ENCODE measurements at places on chromosomes 4 and X.

DNA sequence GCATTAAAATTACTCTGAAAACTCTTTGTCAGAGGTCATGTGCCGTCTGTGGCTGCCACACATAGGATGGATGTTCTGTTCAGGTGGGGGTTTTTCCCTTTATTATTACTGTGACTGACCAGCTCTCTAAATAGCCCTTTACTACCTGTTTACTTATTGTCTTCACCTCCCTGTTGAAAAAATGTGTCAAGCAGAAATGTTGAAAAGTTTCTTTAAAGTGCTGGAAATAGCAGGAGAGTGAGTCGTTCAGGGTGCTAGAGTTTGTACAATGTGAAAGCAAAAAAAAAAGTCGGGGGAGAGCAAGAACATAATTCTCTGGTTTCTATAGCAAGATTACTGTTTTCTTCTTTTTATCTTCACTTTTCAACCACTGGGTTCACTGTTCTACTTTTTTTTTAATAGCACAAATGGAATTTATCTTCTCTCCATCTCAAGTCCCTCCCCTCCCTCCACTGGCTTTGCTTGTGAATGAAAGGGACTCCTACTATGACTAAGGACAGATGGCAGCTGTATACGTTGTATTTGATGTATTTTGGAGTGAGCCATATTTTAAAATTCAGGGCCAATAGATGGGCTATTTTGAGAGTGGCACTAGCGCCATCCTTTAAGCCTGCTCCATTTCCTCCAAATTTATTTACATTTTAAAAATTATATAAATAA, 33.3 kb downstream of the ARX start:
- no peak for DNase-seq

DNA sequence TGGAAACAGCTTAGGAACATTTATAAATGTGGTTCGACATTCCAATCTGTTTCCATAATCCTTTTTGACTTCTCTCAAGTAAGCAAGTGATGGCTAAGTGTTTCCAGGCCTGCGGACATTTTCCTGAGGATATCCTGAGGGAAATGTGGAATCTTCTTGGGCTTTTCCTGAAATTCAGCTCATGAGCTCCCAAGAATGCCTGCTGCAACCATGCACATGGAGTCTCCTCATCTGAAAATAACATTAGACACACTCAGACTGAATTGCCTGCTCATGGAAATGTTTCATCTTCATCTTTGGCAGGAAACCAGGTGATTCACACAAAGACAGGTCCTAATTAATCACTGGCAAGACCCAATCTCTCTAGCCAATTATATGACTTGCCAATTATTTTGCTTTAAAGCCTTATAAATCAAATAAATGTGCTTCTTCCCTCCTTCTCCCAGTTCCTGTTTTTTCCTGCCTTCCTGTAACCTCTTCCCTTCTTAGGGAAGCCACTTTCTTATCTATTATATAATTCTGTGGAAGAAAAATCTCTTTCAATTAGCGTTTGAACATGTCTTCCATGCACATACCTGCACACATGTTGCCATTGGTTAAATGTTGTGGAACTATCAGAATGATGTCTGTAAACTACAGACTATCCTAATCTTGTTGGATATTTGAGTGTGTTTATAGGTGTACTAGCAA, 104.6 kb upstream of the MXRA5 start:
- DNase-seq = no peak

- DNase-seq = peak; percentile 64
These were observed at the start of gene C4orf36 for GRCh38 chr4:86891762-86892635. Gene C4orf36, minus strand, starts transcription at chr4:86892422. Its CDS starts 902 bp downstream, at chr4:86891520.

DNA sequence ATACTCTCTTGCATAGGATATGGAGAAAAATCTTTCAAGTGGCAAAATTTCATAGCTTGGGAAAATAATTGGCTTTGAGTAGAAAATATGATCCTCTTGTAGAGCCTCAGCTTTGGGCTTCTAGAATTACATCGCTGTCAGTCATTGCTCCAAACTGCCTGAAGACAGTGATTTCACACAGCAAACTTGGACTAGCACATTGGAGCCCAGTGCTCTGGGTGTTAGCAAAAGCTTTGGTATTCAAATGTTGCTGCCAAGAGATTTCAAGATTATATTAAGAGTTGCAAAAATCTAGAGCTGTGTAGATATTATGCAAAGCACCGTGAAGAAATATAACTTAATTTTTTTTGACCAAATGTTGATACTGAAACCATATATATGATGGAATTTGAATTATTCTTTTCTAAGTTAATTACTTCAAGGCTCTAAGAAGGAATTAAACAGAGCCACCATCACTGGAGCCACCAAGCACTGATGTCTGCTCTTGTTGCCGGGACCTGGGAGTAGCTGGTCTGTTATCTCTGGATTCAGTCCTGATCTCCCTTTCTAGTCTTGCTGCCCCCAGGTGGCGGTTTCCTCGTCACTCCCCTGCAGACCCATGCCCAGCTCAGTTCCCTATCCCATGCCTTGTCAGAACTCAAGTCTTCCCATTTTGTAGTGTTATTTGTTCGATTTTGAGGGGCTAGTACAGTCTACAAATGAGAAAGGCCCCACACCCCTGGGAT, 260.7 kb upstream of the SFRP2 start:
- no peak for DNase-seq

- no peak for DNase-seq
These were observed 161.8 kb upstream of the MAP3K15 start for GRCh38 chrX:19677121-19677520.

GRCh38 chr4:67549123-67549522, 3.8 kb upstream of the CENPC start:
- no peak for DNase-seq

DNA sequence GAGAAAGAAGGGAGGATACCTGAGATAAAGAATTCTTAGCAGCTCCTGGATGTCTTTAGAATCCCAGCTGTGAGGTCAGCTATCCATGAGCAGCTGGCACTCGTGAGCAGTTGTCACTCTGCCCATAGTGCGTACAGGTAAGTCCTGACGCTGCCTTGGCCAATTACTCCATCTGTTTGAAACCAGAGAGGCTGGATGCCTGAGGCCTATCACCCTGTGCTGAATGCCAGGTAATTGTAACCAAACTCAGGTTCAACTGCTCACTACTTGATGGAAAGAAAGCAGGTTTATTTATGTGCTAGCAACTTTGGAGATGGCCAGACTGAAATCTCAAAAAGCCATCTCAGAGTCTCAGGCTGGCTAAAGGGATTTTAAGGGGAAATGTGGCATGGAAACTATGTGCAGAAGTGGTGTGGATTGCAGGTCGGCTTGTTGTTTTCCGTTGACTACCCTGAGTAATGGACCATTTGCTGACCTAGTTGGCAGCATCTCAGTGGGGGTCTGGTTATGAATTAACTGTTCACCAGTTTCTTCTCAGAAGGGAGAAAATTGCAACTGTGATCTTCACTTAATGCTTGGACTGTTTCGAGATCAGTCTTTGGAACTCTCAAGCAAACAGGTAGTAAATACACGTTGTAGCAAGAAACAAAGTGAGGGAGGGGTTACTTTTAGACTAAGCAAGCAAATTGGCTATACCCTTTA, 1614.0 kb upstream of the PCDH10 start:
- no peak for DNase-seq

DNA sequence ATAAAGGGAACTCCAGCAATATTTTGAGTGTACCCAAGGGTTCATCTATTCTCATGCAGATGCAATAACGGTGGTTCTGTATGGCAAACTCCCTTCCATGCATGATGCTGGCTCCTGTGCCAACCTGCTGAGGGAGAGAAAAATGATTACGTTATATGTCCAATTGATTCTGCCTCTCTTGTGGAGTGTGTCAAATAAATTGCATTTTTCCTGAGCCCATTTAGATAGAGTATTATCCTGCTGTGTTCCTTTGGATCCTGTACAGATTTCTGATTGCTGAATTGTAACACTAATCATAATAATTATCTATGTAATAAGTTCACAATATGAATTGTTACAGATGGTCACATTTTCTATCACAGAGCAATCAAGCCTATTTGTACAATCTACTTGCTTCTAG, 821.7 kb downstream of the C4orf33 start:
- no peak for DNase-seq

- no peak for DNase-seq
These were observed 31.9 kb downstream of the MGAT4D start for GRCh38 chr4:140466146-140466545.

GRCh38 chr4:917466-917865, 14.7 kb downstream of the GAK start:
- DNase-seq = peak; percentile 6

DNA sequence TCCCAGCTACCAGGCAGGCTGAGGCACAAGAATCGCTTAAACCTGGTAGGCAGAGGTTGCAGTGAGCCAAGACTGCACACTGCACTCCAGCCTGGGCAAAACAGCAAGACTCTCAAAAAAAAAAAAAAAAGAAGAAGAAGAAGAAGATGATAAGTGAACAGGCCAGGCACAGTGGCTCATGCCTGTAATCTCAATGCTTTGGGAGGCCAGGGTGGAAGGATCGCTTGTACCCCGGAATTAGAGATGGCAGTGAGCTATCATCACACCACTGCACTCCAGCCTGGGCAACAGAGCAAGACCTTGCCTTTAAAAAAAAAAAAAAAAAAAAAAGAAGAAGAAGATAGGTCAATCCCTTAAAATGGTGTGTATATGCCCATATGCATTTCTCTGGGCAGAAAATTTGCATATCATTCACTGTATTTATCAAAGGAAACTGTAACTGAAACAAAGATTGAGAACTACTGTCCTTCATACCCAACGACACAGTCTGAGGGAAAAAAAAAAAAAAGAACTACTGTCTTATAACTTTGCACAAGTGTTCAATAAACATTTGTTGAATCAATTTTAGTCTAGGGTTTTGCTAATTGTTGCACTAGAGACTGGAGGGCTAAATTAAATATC, 2.3 kb downstream of the RFC1 start:
- no peak for DNase-seq

GRCh38 chrX:150507251-150507856, 61.1 kb upstream of the MTM1 start:
- no peak for DNase-seq

- DNase-seq = no peak
These were observed 24.9 kb downstream of the TKTL2 start for GRCh38 chr4:163448540-163449203.

GRCh38 chrX:2650037-2650436, 41.1 kb upstream of the CD99 start:
- DNase-seq = no peak

- DNase-seq = no peak
These were observed 94.9 kb upstream of the WDR17 start for GRCh38 chr4:175970724-175971123.

DNA sequence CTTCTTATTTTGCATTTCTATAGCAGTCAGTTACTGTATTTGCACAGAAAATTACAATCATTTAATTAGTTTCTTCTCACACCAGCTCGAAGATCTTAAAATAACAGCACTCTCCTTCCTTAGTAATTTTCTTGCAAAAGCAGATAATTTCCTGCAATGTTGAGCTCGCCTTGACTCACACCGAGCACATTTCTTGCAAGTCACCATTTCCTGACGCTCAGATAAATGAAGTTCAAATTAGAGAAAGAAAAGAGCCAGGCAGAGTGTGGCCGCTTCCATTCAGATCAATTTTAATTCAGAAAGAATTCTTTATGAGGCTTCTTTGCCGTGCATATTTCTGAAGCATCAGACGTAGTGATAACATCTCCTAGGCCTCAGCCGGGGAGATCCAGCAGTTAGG, 10.1 kb downstream of the SORCS2 start:
- DNase-seq = no peak

DNA sequence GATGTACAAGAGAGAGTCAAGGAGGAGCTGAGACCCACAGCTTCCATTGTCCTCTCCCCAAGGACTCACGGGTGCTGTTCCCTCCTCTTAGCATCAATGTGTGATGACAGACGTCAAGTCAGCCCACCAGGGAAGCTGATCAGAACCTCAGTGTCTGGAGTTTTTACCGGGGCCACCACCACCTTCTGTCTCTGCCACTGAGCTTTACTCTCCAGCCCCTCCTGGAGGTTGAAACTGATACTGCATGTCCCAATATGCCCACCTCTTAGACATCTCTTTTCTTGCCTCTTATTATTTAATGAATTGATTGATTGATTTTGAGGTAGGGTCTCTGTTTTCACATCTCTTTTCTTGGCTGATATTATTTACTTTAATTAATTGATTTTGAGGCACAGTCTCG, 10.3 kb upstream of the AKAP17A start:
- peak; percentile 72 for DNase-seq

GRCh38 chr4:92305148-92305877, 1.5 kb downstream of the GRID2 start:
- DNase-seq = no peak

Data from activated T-cell treated with anti-CD3 and anti-CD28 coated beads, Interleukin-2, amount 50 U/mL, for 24 hours (primary cell).